ENCODE measurements at places on chromosomes 3 and 15.

- DNase-seq, result no peak
These were observed 3.9 kb downstream of the HSPBAP1 start for GRCh38 chr3:122789585-122790273.

- no peak for DNase-seq
These were observed 8.9 kb downstream of the TNFAIP8L3 start for GRCh38 chr15:51085764-51086163.

- DNase-seq, result no peak
These were observed 46.9 kb downstream of the WNT5A start for GRCh38 chr3:55440104-55440708.

GRCh38 chr15:58444056-58444455 lies 12.3 kb downstream of the LIPC start:
- DNase-seq, result no peak

GRCh38 chr3:105629718-105630117 lies 239.1 kb downstream of the CBLB start:
- no peak for DNase-seq

DNA sequence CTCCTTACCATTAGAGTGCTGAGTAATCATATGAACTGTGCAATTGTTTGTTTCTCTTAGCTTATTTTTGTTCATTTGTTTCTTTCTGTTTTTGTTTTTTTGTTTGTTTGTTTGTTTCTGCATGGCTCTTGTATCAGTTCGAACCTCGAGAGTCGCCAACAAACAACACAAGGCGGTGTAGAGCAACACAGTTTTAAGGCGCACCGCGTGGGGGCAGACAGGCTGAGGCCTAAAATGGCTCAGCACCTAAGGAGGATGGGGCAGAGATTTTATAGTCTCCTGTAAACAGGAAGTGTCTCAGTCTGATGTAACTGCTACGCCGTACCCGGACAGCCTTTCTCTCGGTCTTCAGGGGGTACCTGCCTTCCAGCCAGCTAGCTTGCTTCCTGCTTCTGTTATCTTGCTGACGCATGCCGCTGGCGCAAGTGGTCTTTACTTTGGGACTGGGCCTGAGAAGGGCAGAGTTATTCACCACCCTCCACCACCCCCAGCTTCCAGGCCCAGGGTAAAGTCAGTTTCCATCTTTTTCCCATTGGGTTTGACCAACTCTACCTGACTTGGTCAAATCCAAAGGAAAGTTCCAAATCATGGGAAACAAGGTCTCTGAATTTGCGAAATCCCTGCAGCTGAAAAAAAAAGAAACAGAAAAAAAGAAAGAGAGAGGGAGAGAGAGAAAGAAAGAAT lies 25.8 kb upstream of the MFGE8 start:
- DNase-seq, result no peak

DNA sequence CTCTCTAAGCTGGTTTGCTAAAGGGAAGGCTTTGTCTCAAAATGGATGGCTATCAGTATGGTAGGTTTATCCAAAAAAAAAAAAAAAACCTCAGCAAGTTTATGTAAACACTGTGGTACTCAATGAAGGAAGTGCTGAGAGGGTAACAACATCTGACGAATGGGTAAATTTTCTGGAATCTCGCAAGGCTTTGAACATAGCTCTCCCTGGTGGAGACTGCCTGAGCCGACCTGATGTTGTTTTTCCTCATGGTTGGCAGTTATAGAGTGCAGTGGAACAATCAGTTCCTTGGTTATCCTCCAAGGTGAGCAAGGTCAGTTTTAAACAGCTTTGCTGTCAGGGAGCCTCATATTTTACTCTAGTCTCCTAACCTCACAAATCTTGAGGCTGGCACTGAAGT lies 94.6 kb downstream of the ZPLD1 start:
- no peak for DNase-seq

DNA sequence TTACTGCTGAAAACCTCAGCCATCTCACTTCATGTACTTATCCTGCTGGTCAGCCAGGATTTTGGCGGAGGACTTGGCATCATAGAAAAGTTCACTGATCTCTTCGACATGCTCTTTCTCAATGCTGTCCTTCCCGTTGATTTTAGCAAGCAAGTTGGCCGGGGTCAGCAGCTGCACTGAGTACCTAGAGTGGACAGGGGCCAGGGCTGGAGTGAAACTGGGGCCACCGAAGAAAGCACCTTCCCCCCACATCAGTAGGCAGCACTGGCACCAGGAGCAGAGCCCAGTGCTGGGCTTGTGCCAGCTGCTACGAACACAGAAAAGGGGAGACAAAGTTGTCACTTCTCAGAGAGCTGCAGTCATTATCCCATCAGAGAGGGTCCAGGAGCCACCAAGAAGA lies 29.0 kb downstream of the SEC61A1 start:
- no peak for DNase-seq

DNA sequence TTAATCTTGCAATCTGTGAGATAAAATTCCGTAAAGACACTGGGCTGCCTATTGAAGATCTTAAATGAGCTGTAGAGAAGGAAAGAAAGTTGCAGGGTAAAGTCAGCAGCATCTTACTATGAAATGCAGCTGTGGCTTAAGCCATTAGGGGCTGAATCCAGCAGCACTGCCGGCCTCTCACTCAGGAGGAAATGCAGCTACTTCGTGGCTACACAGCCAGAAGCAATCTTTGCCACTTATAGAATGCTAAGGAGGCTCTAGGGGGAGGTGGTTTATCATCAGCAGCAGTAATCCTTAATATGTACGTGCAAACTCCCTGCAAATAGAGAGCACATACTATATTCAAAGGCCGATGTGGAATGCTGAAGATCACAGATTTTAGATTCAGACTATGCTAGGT lies 19.1 kb upstream of the MCTP2 start:
- no peak for DNase-seq

DNA sequence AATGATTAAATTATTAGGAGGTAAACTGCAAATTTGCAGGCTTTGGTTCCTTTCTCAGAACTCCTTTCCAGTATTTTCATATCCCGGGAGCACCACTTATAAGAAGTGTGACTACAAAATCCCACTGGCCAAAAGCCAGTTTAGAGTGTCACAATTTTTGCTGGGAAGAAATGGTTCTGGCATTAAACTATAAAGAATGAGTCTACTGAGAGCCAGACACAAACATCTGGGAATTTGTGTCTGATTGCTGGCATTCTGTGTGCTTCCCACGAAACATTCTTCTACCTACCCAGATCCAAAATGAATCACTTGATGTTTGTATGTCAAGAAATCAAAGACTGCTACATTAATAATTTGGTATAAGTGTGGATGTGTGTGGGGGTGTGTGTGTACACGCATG lies 82.8 kb downstream of the DUT start:
- DNase-seq, result no peak

DNA sequence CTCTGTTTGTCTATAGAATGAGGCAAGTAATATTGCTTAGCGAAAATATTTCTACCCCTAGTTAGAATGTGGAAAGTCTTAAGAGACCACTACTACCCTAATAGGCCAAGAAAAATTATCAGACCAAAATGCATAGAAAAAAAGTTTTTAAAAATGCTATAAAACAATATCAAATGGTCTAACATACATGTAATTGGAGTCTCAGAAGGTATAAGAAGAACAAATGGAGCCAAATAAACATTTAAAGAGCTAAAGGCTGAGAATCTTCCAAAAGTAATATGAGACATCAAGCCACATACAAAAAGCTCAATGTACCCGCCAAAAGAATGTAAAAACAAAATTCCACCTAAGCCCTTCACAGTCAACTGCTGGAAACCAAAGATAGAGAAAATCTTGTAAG lies 133.5 kb upstream of the GADL1 start:
- DNase-seq, result no peak

- DNase-seq, result no peak
These were observed 298.8 kb upstream of the UMPS start for GRCh38 chr3:124431331-124431994.

GRCh38 chr3:45923755-45924154 lies 19.5 kb upstream of the CXCR6 start:
- no peak for DNase-seq

- DNase-seq, result no peak
These were observed 7.4 kb downstream of the ARL14 start for GRCh38 chr3:160684368-160684740.

DNA sequence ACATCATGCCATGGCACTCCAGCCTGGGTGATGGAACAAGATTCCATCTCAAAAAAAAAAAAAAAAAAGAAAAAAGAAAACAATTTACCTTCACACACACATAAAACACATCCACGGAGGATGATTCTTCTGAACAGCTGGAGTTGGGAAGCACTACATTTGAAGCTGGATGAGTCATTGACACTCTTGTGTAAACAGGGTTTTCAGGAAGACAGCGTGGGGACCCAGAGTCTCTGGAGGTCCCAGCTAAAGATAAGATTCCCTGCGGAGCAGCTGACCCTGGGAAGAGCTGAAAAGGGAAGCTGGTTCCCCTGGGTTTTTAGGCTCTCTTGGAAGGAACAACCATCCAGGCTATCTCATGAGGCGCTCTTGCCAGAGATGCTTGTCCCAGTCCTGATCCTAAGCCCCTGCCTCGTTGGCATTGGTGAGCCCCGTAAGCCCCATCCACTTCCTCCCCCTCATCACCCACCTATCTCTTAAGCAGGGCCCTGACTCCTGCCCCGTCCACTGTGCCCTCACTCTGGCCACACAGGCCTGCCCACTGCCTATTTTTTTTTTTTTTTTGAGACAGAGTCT lies 32.0 kb upstream of the FURIN start:
- DNase-seq, result peak; percentile 66

DNA sequence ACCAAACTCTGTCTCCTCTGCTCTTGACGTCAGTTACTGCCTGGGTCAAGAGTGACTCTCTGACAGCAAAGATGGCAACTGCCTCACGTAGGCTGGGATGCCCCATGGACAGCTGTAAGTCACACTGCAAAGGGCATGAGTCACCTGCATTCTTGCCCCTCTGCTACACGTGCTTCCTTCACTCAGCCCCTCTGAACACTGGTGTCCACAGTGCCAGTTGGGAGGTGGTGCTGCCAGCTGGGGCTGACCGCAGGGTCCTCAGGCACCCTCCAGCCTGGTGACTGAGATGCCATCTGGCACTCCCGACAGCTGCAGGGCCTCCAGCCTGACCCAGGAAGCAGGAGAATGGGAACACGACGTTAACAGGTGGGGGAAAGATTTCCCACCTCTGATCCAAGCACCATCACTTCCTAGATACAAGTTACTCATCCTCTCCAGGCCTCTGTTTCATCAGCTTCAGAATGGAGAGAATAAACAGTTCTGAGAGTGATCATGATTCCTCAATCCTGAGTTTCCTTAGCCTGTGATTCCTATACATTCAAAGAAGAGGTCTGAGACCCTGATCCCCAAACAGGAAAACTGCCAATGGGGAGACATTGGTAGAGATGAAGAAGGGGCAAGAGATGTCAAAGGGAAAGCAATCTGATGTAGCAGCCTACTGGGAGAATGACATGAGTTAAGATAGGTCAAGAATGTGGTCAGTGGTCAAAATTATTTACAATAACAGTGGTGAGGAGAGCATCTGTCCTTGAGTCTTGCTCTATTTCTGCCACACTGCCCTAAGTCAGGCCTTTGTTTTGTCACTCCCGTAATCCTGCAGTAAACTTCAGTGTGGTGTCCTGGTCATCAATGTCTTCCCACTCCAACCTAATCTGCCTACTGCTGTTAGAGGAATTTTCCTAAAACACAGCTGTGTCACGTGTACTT lies 86.1 kb upstream of the BCL6 start:
- DNase-seq, result no peak

DNA sequence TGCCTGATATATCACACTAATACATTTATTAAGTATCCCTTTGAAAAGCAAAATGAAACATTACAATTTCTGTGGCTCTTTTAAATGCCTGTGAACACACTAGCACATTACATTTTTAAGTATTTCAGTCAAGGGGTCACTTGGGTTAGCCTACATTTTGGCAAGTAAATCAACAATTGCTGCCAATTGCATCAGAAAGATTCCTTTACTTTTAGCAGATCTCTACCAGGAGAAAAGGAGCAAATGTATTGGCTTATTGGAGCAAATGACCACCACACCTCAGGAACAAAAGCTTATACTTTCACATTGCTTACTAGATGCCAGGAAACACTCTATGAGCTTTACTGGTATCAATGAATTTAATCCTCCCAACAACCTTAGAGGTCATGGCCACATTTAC lies 947.1 kb downstream of the FHIT start:
- no peak for DNase-seq

DNA sequence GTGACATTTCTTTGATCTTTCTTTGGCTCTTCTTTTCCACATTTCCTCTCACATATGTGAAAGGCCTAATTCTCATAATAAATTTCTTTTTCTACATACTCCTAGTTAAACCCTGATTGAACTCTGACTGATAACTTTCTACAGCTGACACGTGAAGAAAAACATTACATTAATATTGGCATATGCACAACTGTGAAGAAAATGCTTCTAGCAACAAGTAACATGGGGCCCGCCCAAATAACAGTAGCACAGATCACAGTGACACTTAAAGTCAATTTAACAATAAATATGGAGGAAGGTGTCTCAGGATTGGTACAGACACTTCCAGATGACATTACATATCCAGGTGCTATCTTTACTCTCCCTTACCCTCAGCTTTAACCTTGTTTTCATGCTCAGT lies 317.6 kb upstream of the ZNF385D start:
- DNase-seq, result no peak

- no peak for DNase-seq
These were observed 6.9 kb downstream of the ABCF3 start for GRCh38 chr3:184192889-184193288.

DNA sequence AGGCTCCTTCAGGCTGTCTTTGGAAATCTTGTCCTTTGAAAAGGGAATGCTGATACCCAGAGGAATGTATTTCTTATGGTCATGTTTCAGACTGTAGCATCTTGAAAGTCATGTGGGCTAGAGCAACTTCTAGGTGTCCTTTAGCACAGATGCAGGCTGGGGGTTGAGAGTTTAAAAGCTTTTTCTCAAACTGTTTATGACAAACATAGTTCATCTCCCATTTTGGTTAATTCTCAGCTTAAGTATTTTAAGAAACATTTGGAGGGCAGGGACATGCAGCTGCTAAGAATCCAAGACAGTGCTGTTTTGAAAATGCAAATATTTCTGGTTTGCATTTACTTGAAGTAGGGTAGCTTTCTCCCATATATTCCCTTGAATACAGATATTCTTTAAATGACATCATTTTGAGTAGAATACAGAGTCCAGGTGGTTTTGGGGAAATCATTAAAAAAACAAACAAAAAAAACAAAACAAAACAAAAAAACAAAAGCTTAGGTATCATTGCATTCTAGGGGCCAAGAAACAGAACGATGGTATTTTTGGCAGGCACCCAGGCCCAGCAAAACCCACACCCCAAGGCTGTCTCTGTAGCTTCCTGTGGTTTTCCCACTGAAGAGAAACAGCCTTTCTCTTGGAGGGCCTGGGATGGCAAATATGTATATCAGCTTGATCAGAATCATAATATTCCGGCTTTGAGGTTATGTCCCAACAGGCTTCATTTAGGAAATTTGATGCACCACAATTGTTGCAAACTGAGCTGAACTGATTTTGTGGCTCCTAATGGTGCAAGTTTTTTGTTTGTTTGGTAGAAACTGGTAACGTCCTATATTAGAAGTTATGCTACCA lies 120.0 kb downstream of the ATG7 start:
- DNase-seq, result no peak

GRCh38 chr15:77569729-77570125 lies 63.0 kb downstream of the LINGO1 start:
- peak; percentile 21 for DNase-seq

- no peak for DNase-seq
These were observed 73.6 kb upstream of the VGLL4 start for GRCh38 chr3:11717301-11717700.
